ENCODE measurements at places on chromosomes 12 and 14.
A peak's percentile ranks its signal among the peaks of the same experiment; 100 is the strongest.

GRCh38 chr12:42039577-42039976, 105.1 kb downstream of the GXYLT1 start:
- H3K4me3 ChIP-seq: no peak overlapping the region
- no peaks in the 10 kb centered on the region for H3K4me1 ChIP-seq
- peaks cover 8% of the 10 kb centered on the region for H3K27me3 ChIP-seq
- H3K27ac ChIP-seq: no peak overlapping the region
- H3K36me3 ChIP-seq: no peaks in the 10 kb centered on the region
- DNase-seq: no peak

- H3K36me3 ChIP-seq: no peaks in the 10 kb centered on the region
- DNase-seq: no peak
- no peak overlapping the region for H3K27ac ChIP-seq
- no peak overlapping the region for H3K4me3 ChIP-seq
- peaks cover 11% of the 10 kb centered on the region for H3K27me3 ChIP-seq
Observed at GRCh38 chr14:88296351-88296750, 26.7 kb downstream of the KCNK10 start.

DNA sequence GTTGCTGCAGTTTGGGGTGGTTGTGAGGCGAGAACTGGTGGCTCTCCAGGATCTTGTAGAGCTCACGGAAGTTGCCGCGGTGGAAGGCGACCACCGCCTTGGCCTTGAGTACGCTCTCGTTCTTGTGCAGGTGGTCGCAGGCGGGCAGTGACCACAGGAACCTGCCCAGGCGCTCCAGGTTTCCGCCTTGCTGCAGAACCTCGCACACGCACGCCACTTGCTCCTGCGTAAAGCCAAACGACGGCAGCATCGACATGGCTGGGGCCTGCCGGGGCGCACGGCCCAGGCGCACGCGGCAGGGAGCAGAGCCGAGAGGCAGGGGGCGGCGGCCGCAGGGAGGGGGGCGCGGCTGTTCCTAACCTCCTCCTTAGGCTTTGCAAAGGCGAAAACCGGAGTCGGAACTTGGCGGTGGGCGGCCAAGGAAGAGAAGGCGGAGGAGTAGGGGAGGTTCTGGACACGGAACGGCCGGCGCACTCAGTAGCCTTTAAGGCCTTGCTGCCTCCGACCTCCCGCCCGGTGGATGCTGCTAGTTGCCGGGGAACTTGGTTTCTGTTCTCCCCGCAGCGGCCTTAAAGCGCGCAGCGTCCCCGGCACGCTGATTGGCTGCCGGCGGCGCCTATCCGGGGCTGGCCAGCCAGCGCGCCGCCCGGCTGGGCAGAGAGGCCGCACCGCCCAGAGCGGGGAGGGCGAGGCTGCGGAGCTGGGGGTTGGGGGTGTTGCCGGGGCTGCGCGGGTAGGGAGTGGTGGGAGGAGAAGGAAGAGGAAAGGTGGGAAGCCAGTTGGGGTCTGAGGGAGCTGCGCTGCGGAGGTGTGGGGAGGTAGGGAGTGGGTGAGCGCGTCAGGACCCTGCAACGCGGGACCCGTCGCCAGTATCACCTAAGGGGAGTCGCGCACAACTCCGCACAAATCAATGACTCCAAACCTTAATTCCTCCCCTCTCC, at the start of gene SIX1:
SIX1 (minus strand) TSS at position 544 of the 941 bp plus-strand sequence; CDS start at position 256, 288 bp downstream.
- H3K27me3 ChIP-seq: peaks cover 95% of the 10 kb centered on the region
- no peak within 1 kb of the TSS for H3K27ac ChIP-seq
- H3K36me3 ChIP-seq: no peaks in the 10 kb centered on the region

GRCh38 chr12:81350309-81350708, 272.4 kb downstream of the ACSS3 start:
- H3K27me3 ChIP-seq: no peaks in the 10 kb centered on the region
- H3K27ac ChIP-seq: no peak overlapping the region
- H3K4me3 ChIP-seq: no peak overlapping the region
- no peaks in the 10 kb centered on the region for H3K4me1 ChIP-seq
- no peaks in the 10 kb centered on the region for H3K36me3 ChIP-seq
- no peak for DNase-seq

DNA sequence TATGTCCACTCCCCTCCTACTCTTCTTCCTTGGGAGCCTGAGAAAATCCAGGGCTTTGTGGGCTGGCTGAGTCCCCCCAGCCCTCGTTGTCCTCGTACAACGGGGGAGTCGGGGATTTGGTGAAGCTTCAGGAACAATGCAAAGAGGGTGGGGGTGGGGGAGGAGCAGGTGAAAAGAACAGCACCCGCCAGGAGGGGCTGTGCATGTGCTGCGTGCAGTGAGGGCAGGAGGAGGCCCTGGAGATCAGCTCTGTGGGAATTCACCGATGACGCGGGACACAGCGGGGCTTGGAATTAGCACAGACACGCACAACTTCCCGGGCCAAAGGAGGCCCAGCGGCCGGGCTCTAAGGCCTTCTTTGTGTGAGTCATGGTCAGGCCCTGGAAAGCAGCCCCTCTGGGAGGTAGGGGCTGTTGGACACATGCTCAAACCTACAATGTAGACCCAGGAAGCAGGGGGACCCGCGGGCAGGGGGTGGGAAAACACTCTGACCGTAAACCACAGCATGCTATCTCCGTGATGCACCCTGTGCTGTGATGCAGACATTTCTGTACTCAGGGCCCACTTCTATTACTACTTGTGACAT, 32.8 kb downstream of the RBM19 start:
- no peaks in the 10 kb centered on the region for H3K27me3 ChIP-seq
- H3K27ac ChIP-seq: no peak overlapping the region
- no peak for DNase-seq
- H3K4me1 ChIP-seq: peaks cover 15% of the 10 kb centered on the region

- no peaks in the 10 kb centered on the region for H3K27me3 ChIP-seq
- no peak overlapping the region for H3K4me3 ChIP-seq
- no peak overlapping the region for H3K27ac ChIP-seq
- no peak for DNase-seq
- H3K36me3 ChIP-seq: peaks cover 20% of the 10 kb centered on the region
Observed at GRCh38 chr14:30993071-30993470, 32.4 kb upstream of the AP4S1 start.

- no peak overlapping the region for H3K4me3 ChIP-seq
- H3K36me3 ChIP-seq: peaks cover 3% of the 10 kb centered on the region
- no peaks in the 10 kb centered on the region for H3K27me3 ChIP-seq
- peak overlapping the region; percentile 78 for H3K27ac ChIP-seq
- H3K4me1 ChIP-seq: peaks cover 8% of the 10 kb centered on the region
Observed at GRCh38 chr14:77053046-77053841, 24.7 kb upstream of the IRF2BPL start.

DNA sequence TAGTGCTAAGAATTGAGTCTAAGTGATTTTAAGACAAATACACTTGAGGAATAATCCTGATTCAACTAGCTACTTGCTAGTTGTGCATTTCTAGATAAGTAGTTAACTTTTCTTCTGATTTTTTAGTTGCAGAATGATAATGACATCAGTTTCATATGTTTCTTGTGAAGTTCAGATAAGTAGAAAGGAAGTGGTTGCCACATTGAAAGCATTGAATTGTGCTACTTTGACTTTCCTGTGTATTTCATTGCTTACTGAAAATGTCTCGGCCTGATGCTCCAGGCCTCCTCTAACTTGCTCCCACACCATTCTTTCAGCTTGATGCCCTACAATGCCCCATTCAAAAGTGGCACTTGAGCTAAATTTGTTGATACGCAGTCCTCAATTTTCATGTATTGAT, 980.0 kb downstream of the TMTC2 start:
- no peak overlapping the region for H3K4me3 ChIP-seq
- no peaks in the 10 kb centered on the region for H3K27me3 ChIP-seq
- H3K27ac ChIP-seq: no peak overlapping the region
- H3K4me1 ChIP-seq: no peaks in the 10 kb centered on the region
- H3K36me3 ChIP-seq: no peaks in the 10 kb centered on the region

DNA sequence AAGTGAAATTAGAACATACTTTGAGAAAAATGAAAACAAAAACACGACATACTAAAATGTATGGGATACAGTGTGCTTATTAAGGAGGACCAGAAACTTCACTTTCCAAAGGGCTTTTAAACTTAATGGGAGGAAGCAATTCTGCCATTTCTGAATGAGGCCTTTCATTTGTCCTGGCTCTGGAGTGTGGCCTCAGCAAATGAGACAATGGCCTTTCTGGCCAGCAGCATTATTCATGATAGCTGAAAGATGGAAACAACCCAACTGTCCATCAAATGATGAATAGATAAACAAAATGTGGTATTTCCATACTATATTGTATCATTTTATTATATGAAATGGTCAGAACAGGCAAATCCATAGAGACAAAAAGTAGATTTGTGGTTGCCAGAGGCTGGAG, 338.6 kb downstream of the CEP128 start:
- H3K4me1 ChIP-seq: no peaks in the 10 kb centered on the region
- no peak overlapping the region for H3K4me3 ChIP-seq
- no peak overlapping the region for H3K27ac ChIP-seq

DNA sequence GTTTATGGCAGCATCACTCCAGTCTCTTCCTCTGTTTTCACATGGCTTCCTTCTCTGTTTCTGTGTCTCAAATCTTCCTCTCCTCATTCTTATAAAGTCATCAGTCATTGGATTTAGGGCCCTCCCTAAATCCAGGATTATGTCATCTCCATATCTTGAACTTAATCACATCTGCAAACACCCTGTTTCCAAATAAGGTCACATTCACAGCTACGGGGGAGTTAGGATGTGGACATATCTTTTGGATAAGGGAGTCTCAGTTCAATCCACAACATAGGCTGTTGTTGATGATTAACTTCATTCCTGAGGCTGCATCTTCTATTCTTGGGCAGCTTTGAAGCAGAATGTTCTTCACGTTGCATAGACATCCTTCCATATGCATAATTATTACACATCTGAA, 40.3 kb upstream of the NTF3 start:
- H3K27me3 ChIP-seq: peaks cover 7% of the 10 kb centered on the region
- H3K4me1 ChIP-seq: no peaks in the 10 kb centered on the region
- DNase-seq: no peak
- no peak overlapping the region for H3K4me3 ChIP-seq

DNA sequence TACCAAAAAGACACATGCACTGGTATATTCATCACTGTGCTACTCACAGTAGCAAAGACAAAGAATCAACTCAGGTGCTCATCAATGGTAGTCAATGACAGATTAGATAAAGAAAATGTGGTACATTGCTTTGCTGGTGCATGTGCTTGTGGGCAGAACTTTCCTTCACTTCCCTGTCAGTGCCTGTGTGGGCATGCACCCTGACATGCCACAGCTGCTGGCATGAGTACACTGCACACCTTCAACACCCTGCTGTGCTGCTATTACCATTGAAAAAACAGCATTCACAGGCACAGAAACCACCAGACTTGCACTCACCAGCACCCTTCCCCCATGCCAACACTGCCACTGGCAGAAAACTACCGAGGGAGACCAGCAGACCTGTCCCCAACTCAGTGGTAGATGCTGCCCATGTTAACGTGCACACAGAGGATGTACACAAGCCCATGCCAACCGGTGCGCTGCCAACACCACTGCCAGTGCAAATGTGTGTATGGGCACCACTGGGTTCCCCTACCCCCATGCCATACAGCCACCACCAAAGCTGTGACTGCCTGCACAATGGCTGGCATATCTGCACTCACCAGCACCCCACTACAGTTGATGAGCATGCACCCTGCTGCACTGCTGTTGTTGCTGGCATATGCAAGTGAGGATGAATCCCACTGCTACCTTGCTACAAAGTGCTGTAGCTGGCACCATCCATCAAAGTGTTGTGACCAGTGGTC, 57.4 kb downstream of the APOBEC1 start:
- no peak overlapping the region for H3K4me3 ChIP-seq
- H3K27me3 ChIP-seq: peaks cover 30% of the 10 kb centered on the region
- DNase-seq: no peak
- no peak overlapping the region for H3K27ac ChIP-seq
- H3K36me3 ChIP-seq: peaks cover 6% of the 10 kb centered on the region

DNA sequence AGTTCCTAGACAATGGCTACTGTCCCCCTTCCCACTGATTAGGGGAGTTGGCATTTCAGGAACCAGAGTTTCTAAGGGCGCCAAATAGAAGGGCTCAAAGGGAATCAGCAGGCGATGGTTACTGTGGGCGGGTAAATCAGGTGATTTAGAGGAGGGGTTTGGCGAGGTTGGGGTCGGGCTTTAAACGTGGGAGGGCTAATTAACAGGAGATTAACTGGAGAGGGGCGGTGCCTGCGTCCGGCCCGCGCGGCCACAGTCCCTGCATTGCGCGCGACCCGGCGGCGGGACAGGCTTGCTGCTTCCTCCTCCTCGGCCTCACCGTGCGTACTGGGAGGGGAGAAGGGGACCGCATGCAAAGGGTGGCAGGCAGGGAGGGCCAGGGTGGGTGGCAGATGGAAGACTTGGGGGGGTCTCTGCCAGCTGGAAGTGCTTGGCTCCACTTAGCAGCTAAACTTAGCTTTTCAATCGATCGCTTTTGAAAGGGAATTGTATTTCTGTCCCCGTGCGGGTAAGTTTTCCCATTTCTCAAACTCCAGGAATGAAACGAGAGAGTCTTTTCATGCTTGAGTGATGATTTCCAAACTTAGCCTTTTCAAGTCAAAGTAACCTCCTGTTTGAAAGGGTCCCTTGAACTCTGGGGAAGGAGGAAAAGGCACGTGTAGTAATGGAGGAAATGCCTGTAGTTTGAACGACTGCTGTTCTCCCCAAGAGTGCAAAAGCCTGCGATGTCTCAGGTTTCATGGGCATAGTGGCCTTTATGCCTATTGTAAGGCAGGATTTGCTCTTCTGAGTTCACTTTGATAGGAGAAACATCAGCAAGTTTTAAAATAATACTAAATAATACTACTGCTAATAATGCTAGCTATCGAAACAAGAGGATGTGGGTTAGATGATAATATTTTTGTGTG, at the start of gene MGST1:
MGST1 (plus strand) TSS at position 255 of the 908 bp plus-strand sequence. CDS start 6,608 bp downstream, outside the sequence.
- no peak for DNase-seq
- no peaks in the 10 kb centered on the region for H3K4me1 ChIP-seq
- peaks cover 8% of the 10 kb centered on the region for H3K27me3 ChIP-seq

DNA sequence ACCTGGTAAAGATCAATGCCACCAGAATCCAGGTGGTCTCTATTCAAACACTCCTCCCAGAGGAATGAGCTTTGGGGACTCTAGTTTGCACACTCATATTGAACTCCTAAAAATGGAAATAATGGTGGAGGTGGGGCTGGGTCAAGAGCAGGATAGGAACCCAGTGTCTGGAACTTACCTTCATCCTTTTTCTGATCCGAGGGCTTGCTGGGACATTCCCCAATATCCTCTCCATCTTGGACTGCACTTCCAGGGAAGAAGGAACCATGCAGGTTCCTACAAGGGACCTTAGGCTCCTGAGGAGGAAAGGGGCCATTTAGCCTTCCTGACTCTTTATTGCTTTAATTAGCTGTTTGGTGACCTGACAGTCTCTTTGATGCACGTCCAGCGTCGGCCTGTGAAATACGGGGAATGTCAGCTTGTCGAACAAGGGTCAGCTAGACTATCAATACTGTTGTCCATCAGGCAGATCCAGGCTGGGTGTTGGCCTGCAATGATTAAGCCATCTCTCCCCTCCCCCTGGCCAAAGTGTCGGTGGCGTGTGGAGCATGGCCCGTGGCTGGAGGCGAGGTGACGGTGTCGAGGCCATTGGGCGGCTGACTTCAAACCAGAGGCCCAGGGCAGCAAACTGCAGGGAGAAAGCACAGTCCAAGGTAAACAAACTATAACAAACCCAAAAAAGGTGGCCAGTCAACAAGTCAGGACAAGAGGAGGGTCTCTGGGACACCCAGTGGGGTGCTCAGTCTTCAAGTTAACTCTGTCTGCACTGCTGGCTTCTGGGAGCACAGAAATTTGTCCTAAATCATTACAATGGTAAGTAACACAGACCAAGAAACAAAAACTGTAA, 405.2 kb upstream of the TBX3 start:
- H3K4me1 ChIP-seq: no peaks in the 10 kb centered on the region
- DNase-seq: no peak
- no peaks in the 10 kb centered on the region for H3K27me3 ChIP-seq
- H3K4me3 ChIP-seq: no peak overlapping the region
